NCI-H748 treated with DMSO at 0.1 percent for 48 hours (cell line): ENCODE measurements at places on chromosomes 12 and 14.
A peak's percentile ranks its signal among the peaks of the same experiment; 100 is the strongest.

DNA sequence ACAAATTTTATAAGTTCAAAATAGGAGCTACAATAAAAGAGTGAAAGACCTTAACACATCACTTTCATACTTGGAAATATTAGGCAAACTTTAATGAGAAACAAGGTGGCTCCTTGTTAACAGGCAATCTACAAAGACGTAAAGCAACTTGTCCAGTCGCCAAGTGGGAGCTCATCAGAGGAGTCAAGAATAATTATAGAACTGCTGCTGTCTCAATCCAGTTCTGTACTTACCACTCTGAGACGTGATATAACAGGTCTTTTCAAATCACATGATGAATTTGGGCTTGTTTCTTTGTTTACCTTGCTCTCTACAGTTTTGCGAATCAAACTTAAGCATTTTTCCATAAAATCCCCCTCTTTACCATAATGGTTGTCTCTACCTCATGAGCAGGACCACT, 3.6 kb downstream of the YBX3 start:
- no peak for DNase-seq

GRCh38 chr14:65403231-65403630, 9.3 kb upstream of the FUT8 start:
- no peak for DNase-seq

GRCh38 chr14:39322807-39323206, 89.1 kb downstream of the MIA2 start:
- no peak for DNase-seq

- DNase-seq, result no peak
These were observed 375.5 kb downstream of the ALG10 start for GRCh38 chr12:34397591-34398365.

DNA sequence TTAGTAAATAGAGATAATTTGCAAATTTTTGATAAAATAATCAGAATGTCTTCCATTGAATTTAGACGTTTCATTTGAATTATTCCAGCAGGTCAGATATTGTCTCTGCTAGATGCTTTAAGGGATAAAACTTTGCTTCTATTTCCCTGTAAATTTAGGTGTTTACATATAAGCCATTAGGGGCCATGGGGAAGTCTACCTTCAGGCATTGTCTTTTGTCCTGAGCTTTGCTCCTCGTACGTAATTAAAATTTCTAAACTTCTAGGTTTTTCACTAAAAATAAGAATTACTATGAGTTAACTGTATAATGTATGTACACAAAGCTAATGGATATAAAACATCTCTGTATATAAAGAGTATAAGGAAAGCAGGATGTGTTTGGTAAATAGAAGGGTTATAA, 24.1 kb upstream of the CD69 start:
- no peak for DNase-seq

DNA sequence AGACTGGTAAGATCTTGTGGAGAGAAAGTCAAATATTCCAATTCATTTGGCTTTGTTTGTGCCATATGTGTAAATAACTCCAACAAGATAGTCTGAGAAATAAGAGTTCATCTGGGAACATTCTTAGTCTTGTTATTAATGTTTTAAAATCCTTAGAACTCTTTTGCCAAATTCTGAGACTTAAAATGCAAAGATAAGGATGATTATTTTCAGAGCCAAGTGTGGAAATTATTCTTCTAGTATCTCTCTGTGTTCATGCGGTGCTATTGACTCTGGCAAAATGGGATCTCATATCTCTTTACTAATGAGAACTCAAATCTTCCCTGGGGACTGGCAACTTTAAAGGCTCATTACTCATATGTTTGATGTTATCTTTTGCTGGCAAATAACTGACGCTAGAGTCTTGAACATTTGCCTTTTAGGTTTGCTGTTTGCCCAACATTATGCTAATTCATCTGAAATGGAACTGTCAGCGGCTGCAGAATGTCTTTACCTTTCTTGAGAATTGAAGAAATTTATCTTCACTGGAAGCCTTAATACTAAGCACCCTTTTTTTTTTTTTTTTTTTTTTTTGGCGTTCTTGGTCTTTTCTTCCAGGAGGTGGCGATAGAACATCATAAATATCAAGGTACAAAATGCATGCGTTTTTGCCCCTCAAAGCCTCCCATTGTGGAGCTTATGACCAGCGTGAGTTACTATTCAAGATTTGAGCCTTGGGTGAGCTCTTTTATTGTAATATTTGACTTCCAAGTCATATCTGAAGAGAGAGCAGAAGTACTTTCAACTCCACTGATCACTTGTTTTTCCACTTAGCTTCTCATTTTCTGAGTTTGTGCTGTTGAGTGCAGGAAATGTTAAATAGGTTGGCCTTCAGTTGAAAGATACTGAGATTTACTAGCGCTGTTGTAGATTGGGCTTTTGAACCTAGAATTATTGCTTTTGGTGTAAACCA, 86.5 kb downstream of the CAND1 start:
- peak; percentile 38 for DNase-seq

DNA sequence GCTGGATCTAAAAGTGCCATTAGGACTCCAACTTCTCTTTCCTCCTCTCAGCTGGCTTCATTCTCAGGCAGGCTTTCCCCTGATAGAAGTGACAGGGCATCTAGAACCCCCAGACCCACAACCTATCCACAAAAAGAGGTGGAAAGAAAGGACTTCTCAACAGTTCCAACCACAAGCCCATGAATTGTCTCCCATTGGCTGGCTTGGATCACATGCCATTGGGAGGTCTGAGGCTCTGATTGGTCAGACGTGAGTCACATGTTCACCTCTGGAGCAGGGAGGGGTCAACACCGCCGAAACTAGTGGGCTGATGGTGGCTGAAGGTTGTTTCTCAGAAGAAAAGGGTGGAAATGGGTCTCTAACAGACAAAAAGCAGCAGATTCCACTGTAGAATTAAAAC, 47.2 kb downstream of the DRAM1 start:
- DNase-seq, result no peak

DNA sequence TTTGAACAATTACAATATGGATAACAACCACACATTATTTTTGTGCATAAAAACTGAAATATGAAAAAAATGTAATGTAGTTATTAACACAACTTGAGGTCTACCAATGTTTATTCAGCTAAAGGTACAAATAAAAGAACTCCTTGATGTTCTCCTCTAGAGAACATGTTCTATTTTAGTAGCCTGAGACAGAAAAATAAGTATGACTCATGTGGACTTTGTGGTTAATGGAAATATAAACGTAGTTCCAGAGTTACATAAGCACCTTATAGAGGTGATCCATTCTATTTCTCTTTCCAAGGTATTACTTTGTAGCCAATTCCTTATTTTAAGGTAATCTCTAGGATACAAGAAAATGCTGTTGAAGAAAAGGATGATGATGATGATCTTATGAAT, 25.7 kb downstream of the ALKBH1 start:
- no peak for DNase-seq

DNA sequence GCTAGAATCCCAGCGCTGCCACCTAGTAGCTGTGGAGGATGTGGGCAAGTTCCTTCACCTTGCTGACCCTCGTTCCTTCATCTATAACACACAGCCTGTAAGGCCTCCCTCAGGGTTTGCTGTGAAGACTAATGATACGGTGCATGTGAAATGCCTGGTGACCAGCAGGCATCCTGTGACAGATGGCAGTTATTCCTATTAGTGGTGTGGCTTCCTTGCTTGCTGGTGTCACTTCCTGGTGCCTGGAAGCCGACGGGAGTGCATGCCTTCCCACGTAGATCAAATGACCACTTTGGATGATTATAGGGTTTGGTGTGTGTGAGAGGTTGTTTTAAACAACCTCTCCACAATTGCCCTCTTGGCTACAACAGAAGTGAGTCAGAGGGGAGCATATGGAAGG, 894.9 kb downstream of the VRK1 start:
- peak; percentile 83 for DNase-seq

- no peak for DNase-seq
These were observed 37.1 kb upstream of the LMNTD1 start for GRCh38 chr12:25590011-25590721.

GRCh38 chr12:92416385-92416812, 270.8 kb upstream of the BTG1 start:
- DNase-seq, result no peak

DNA sequence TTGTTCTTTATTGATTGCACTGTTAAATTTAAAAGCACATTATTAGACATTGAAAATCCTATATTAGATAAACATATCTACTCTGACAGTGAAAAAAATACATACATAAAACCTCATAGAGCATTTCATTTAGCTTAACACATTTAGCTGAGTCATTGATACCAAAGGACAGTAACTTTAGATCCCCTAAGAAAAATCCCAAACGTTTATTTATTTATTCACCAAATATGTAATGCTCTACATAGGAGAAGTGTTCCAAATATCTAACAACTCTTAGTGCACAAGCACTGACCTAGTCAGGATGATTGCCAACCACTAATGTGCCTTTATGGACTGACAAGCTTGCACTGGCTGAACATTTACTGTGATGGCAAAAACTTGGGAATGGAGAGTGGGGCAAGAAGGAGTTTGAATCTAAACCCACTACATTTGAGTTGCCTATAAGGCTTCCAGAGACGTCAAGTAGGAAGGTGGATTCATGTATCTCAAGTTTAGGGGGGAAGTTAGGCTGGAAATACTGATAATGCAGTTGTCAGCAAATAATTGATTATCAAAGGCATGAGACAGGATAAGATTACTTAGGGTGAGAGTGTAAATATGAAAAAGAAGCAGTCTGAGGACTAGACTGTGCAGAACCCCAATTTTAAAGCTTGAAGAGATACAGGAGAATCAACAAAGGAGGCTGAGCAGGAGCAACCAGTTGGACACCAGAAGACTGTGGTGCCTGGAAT, 156.4 kb downstream of the PLCZ1 start:
- DNase-seq, result no peak

GRCh38 chr14:77707355-77707723, 484 bp downstream of the ALKBH1 start:
- DNase-seq, result no peak

DNA sequence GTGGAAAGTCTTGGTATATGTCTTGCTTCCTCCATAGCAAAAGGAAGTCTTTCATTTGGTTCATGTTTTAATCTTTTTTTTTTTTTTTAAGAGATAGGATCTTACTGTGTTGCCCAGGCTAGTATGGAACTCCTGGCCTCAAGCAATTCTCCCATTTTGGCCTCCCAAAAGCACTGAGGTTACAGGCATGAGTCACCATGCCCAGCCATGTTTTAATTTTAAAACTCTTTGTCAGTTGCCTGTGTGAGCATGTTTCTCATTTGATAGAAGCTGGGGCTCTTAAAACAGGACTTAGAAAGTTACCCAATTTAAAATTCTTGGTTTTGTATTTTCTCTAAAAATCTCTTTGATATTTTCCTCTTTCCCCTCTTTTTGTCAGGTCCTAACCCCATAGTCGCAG, 45.0 kb upstream of the REP15 start:
- DNase-seq, result no peak

GRCh38 chr12:58873496-58873895, 46.8 kb downstream of the LRIG3 start:
- DNase-seq, result no peak

DNA sequence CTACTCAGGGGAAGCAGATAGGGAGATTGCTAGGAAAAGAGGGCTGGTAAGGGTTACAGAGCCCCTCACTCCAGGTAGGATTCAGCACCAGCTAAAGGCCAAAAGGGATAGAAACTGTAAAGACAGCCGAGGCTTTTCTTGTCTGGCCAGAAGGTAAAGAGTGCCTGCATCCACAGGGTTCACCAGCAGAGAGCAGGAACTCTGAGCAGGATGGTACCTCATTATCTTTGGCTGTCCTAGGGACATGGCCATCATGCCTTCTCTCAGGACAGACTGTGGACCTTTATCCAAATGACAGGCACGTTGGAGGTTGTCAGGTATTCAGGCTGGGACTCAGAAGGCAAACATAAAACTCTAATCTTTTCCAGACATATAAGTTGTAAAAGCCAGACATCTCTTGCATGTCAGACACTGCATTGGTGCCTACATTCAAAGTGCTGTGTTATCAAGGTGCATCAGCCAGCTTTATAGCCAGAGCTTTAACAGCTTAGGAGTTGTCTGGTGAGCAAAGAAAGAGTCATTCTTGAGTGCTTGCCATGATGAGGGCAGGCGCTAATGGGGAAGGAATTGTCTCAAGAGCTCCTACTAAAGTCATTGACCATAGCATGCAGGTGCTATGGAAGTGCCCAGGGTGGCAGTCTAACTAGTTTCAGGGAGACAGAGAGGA, 89.5 kb downstream of the PELI2 start:
- no peak for DNase-seq
